ENCODE measurements at places on chromosomes 5 and 9.

GRCh38 chr9:137070906-137071275 is 534 bp upstream of the SAPCD2 start:
- no peak for DNase-seq

GRCh38 chr5:142981886-142982820 is 212.0 kb downstream of the ARHGAP26 start:
- no peak for DNase-seq

DNA sequence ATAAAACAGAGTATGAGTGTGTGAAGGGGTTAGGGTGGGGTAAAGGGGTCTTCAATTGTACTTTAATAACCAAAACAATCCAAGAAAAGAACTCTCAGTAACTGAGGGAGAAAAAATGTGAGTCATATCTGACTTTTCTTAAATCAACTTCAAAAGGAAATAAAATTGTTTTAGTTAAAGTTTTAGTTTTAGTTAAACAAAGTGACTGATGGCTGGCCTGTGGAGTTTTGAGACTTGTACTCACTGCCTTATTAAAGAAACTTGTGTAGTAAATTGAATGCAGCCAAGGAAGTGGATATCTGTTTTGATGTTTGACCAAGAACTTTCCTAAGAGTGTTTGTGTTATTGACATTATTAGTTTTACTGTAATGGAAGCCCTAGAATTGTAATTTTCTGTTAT is 2032.6 kb downstream of the MAT2B start:
- no peak for DNase-seq

DNA sequence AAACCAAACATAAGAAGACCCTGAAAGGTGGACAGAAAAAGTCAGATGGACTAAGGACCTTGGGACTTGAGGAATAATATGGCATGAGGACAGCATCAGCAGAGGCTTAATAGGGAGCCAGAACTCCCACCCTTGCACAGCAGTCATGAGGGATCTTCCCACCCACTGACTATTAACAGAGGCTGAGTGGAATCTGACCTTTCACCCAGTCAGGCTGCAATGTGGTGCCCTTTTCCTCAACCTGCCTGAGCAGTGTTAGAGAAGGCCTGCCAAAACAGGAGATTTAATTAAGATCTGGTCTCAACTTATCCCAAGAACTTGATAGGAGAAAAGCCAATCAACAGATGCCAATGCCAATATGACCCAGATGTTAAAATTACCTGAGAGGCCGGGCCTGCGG is 481.9 kb downstream of the KDM4C start:
- DNase-seq = no peak

DNA sequence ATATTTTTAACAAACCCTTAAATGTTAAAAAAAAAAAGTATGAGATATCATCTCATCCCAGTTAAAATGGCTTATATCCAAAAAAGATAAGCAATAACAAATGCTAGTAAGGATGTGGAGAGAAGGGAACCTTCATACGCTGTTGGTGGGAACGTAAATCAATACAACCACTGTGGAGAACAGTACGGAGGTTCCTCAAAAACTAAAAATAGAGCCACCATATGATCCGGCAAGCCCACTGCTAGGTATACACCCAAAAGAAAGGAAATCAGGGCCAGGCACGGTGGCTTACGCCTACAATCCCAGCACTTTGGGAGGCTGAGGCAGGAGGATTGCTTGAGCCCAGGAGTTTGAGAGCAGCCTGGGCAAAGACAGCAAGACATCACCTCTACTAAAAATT is 3.0 kb downstream of the MTMR12 start:
- no peak for DNase-seq

DNA sequence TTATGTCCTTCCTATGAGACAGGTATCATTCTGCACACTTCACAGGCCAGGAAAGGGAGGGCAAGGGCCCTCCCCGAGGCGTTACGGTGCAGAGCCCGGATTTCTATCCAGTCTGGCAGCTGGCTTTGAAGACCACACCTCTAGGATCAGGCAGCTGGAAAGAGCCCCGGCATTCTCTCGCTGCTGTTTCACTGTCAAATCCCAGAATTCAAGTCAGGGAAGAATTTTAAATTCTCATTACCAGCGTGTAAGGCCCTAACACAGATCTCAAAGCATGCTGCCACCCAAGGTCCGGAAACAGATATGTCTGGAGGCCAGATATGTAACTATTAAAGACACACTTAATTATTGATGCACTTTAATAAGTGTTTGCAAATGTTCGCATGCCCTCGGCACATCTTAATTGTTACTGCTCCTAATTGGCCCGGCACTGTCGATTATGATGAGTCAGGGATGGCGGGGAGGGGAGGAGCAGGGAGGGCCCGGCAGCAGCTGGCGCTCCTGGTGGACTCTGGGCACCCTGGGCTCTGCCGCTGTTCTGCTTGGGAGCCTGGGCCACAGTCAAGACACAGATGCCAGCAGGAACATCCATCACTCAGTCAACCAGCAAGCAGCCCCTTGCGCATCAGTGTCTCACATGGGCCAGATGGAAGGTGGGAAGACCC is 76.3 kb upstream of the BARHL1 start:
- DNase-seq = no peak
